Skin of body (tissue), 3 donors: ENCODE measurements at places on chromosomes 11 and 22. TPM values are rescaled to one million over a fixed set of nuclear protein-coding genes. Genes with fewer than 3 reads are reported as not detected.

Gene MYEOV
- total RNA-seq, result 4.2 TPM

Gene MMP27
- 6.7 TPM for total RNA-seq

Gene ART5
- total RNA-seq, result 1.7 TPM

Gene RAB38
- total RNA-seq, result 36.2 TPM

DNA sequence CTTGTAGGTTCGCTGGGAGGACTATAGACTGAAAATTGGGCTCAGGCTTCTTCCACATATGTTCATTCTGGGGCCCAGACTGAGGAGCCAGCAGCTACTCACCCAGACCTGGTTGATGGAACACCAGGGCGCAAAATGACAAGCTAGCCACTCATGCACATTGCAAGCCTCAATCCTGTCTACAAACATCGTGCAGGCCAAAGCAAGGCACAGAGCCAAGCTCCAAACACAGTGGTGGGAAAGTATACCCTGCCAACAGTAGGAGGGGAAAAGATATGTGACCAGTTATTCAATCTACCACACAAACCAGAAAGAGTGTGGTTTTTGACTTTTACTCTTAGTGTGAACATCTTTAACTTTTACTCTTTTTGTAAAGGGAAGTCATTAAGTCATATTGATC lies 660.5 kb downstream of the NTM start:
- DNase-seq, result no peak

DNA sequence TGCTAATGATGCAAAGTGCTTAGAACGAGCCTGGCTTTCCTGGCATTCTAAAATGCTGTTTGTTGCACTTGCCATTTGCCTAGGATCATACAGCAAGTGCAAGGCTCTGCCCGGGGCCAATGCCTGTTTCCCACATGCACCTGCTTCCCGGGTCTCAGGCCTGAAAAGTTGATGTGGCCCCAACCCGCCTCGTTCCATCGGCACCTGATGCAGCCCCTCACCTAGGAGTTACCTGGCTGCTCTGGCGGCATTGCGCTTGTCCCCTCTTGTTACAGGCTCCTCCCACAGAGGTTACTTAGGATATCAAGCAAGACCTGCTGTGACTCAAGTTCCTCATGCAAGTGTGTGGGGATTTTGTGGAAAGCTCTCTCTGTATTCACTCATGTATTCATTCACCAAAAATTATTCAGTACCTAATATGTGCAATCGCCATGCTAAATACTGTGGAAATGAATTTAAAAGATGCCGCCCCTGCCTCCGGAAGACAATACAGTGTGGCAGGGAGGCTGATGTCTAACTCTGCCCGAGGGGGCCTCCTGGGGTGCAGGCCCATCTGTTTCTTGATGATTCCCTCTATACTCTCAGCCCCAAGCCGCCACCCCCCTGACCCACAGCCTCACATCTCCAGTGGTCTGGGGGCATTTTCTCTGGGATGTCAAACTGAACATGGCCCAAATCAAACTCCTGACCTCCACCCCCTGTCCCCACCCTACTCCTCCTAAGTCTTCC lies 184.5 kb downstream of the EFCAB6 start:
- DNase-seq, result no peak

DNA sequence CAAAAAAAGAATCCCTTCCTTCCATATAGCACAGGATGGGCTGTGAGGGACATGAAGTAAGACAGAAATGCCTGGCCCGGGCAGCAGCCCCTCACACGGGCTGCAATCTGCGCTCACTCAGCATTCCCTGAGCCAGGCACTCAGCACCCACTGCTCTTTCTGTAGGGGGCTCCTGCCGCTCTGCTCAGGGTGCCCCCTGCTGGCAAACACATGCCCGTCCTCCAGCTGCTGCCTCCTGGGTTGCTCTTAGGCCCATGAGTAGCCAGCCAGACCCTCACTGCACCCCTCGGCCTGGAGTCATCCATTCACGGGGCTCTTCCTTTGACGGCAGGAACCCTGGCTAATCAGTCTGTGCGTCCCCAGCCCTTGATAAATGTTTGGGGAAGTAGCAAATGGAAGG lies 6.9 kb downstream of the MCAT start:
- no peak for DNase-seq
